ENCODE measurements at places on chromosomes 3 and 15.

GRCh38 chr15:84840255-84840654 is 23.1 kb downstream of the ALPK3 start:
- no peak for DNase-seq

DNA sequence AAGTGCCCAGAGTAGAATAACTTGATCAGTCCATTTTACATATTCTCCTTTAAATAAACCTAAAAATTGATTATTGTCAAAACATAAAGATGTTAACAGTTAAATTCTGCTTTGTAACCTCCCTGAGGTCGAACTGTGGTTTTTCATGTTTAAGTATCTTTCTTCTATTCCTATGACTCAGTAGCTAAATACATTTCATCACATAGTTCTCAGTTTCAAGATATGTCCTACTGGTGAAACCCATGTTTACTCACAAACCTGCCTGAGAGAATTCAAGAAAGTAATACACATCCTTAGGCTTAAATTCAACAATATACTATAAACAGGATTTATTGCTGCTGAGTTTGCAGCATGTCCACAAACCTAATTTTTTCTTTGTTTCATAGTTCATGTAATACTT is 692.9 kb downstream of the ZPLD1 start:
- no peak for DNase-seq

DNA sequence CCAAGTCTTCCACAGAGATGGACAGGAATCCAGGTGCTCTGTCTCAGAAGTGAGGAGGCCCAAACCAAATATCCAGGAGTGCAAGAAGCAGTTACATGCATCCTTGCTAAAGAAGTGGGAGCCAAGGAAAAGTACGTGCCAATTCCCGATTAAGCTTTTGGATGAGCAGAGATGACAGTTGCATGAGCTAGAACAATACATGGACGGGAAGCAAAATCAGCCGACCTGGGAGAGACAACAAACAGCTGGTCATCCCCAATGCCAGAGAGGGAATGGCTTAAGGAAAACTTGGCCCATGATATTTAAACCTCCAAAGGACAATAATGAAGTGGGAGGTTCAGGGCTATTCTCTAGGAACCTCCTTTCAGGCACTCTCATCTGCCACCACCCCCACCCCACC is 86.0 kb upstream of the ABHD17C start:
- DNase-seq: no peak

- DNase-seq: no peak
Measured at GRCh38 chr3:38606561-38606960, 42.9 kb downstream of the SCN5A start.

DNA sequence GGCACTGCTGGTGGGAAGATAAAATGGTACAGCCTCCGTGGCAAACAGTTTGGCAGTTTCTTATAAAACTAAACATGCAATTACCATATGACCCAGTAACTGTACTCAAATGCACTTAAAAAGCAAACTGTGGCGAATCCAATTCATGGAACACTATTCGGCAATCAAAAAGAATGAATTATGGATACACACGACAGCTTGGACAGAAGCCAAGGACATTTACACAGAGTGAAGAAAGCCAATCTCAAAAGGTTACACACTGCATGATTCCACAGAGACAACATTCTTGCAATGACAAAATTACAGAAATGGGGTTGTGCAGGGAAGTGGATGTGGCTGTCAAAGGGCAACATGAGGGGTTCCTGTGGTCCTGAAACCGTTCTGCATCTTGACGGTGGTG is 122.1 kb upstream of the IQSEC1 start:
- no peak for DNase-seq

GRCh38 chr3:51646091-51646490 is 25.0 kb upstream of the TEX264 start:
- DNase-seq: no peak

- DNase-seq: no peak
Measured at GRCh38 chr3:152200476-152201420, 68.0 kb upstream of the MBNL1 start.

DNA sequence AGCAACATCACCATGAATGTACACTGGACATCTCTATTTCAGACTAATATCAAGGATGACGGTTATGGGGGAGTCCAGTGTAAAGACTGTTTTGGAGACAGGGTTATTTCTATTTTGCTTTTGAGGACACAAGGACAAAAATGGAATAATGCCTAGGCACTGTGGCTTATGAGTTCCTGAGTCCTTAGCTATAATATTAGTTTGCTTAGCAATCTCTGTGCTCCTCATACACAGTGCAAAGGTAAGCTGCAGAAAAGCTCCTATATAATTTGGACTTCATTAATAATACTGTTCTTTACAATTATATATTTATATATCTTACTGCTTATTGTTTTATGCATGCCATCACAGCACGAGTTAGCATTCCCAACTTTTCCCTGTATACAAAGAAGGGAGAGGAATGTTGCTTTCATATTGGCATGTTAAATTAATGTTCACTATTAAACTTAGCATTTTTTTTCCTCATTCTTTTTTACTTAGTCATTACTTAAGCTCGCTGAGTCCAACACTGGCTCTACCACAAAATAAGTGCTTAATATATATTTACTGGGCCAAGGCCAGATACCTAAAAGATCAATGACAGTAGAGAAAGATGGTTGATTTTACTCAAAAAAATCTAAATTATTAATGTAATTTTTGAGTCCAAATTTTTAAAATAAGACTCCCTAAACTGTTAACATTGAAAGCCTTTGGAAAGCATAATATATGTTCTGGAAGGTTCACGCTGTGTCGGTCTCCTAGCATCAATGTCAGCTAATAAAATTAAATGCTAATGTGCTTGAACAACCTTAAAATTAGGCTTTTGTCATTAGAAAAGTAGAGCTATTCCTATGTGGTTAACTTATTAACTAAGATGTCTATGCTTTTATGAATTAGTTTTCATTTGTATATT is 13.8 kb downstream of the THBS1 start:
- no peak for DNase-seq

- DNase-seq: no peak
Measured at GRCh38 chr3:137987723-137988122, 22.2 kb upstream of the CLDN18 start.

- no peak for DNase-seq
Measured at GRCh38 chr3:34387826-34388564, 589.6 kb downstream of the PDCD6IP start.

DNA sequence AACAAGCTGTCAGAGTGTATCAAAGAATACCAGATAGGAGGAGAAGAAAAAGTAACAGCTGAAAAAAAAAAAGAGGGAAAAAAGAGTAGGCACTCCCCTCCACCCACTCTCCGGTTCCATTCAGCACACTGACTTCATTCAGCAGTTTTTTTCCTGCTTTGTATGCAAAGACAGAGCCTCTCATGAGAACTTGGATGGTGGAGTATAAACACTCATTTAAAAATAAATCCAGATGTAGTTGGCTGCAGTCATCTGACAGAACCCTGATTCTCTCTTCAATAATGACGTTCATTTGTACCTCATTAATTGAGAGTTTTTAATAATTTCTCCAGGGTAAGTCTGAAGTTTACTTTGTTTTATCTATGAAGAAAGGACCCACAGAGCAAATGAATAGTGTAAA is 81.0 kb downstream of the TMEM108 start:
- DNase-seq: no peak

DNA sequence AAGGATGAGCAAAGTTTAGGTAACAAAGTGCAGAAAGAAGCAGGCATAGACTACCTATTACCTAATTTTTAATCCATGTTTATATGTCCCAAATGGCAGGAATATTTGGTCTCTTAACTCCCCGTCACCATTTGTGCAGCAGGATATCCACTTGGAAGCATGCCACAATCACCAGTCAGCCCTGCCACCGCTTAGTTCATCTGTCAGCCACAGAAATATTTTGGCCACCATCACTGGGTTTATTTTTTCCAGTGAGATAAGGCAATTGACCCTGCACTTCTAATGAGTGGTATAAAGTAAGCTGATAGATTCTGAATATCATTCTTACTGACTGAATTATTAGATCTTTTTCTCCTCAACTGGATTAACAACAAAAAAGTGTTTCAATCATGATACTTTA is 152.9 kb upstream of the SOX2 start:
- no peak for DNase-seq

- no peak for DNase-seq
Measured at GRCh38 chr3:98650971-98651779, 57.8 kb upstream of the CPOX start.

DNA sequence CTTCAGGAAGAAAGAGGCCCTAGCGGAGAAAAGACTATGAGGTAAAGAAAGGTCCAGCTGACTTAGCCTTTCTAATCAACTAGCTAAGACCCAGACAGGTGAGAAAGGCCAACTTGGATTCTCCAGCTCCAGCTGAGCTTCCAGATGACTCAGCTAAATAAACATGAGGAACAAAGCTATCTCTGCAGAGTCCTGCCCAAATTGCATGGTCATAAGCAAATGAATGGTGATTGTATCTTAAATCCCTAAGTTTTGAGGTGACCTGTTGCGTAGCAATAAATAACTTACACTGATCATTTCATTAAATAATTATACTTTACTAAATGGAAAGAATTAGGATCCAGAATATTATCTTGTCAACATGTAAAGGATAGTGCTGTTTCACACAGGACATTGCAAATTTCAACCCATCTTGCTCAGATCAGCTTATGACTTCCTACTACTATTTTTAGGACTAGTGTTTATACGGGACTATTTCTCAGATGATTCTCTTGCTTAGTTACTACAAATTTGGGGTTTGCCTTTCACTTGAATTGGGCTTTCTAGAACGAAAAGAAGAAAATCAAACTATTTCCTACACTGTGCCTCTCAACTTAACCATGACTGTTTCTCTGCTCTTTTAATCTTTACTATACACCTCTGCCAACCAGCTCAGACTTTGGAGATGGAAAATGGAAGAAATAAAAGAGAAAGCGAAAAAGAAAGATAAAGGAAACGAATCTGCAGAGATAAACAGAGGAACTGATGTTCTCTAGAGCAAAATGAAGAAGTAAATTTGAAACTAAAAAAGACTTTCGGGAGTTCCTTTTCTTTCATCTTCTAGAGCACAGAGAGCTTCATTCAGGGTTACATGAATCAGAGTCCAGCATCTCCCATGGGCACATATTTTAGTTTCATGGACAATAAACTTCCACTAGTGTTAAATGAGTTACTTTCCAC is 6.6 kb upstream of the ADGRG7 start:
- no peak for DNase-seq

GRCh38 chr3:124919756-124920155 is 14.8 kb downstream of the MUC13 start:
- DNase-seq: no peak
